ENCODE measurements at places on chromosomes 6 and 20. TPM values are rescaled to one million over a fixed set of nuclear protein-coding genes. Genes with fewer than 3 reads are reported as not detected.

DNA sequence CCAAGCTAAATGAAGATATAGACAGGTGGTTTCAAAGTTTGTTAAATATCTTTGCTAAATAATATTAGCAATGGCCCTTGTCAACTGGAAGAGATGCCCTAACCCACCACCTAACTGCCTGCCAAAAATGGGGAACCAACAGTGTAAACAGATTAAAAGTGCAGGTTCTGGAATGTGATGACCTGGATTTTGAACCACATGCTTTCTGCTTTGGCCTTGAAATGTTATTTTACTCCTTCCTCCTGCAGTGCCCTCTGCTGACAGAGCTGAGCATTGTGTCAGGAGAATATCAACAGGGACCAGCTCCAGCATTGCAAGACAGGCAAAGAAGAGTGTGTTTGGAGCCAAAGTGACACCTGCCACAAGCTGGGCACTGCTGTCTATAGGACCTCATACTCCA, 226.6 kb downstream of the MYLK4 start:
- no peak for DNase-seq

DNA sequence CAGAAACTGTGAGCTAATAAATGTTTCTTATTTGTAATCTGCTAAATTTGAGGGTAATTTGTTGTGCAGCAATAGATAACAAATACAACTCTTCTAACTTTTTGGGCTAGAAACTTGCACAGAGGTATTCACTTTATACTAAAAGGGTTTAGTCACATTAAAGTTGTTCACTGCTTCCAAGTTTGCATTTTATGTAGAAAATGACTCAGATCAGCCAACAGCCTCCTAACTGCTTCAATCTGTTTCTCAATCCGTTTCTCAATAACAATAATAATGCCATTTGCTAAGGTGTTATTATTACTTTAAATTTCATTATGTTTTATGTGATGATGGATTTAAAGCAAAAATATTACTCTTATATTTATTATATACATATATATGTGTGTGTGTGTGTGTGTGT, 213.9 kb downstream of the CENPW start:
- no peak for DNase-seq

- DNase-seq = no peak
These were observed 37.8 kb downstream of the HFE start for GRCh38 chr6:26124781-26125685.

Gene CLPSL1
- total RNA-seq = not detected

GRCh38 chr6:40148882-40149573, 214.8 kb upstream of the MOCS1 start:
- no peak for DNase-seq

- no peak for DNase-seq
These were observed 132.3 kb downstream of the UNC5CL start for GRCh38 chr6:40906759-40907158.

DNA sequence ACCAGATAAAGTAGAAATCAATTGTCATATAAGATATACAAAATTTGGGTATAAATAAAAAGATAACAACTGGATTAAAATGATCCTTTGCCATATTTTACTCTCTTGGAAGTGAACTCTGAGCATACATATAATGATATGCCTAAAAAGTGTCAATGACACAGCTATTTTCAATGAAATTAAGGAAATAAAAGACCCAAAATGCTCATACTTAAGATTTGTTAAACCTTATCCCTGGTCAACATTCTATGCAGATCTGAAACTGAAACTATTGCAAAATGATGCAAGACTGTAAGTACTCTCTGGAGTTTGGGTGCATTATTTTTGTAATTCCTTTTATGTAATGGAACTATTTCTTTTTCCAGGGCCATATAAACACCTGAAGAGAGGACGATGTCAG, 119.0 kb upstream of the SGK1 start:
- no peak for DNase-seq

Gene RFX6
- total RNA-seq = not detected

DNA sequence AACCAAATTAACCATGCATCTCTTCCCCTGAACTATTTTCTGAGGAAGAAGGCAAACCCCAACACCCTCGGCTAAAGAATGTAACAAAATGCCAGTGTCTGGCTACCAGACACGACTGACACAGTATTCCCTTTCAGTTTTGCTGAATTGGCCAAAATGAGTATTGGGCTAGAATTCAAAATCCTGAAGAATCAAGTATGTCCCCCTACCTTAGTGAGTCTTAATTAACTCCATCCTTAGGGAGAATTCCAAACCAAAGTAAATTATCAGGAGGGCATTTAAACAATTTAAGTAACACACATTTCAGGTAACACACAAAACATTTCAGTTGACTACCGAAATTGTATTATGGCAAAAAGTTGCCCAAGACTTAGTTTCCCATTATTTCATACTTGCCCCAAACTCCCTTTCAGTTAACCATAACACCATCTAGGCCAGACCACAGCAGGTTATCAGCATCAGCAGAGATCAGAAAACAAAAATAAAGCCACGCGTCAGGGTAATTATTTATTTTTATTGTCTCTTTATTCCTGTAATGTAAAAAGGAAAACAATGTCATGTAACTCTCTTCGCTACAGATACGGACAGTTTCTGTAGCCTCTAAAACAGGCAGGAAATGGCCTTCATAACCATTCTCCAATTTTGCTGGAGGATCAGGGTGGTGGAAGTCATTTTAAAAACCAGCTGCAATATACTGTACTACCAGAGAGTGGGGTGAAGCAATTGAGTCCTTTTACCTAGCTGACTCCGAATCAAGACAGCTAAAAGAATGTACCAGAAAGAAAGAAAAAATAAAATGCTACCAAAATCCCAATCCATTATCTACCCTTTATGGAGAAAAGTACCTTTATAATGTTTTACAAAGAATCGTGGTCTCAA, 1.9 kb downstream of the SNX5 start:
- no peak for DNase-seq

Gene BPIFB3
- not detected for total RNA-seq

- DNase-seq = no peak
These were observed 34.9 kb downstream of the SHLD1 start for GRCh38 chr20:5785146-5785545.

Gene PHF10
- total RNA-seq = 33.0 TPM

Gene ZC2HC1B
- total RNA-seq = not detected

Gene CDH26
- 1.8 TPM for total RNA-seq

GRCh38 chr6:14621518-14621917, 503.9 kb downstream of the CD83 start:
- DNase-seq = no peak

DNA sequence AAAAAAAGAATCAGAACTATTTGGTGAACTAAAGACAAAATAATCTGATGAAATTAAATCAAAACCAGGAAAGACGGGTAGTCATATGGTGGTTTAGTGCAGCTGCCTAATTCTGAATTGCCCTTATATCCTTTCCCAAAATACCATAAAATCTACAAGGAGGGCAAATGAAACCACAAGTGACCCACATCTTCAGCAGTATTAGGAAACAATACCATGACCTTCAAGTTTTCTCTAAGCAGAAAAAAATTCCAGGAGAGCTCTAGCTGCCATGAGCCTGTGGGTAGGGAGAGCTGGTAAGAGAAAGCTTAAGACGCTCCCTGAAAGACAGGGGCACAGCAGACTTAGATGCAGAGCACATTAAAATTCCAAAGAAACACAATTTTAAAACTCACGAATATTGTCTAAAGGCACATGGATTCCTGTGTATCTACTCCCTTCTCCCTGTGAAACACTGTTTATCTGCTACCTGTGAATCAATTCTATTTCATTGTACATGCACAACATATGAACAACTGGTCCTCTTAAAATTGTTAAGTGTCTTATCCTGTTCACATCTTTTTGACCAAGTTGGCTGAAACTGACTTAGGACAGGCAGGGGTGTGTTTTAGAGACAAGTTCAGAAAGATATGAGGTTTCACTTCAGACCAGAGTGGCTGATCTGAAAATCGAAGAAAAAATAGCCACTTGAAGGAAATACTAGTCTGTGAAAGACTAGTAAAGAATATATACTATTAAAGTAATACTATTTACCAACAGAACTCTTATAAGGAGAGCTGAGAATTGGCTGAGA, 153.6 kb upstream of the SHLD1 start:
- DNase-seq = no peak

DNA sequence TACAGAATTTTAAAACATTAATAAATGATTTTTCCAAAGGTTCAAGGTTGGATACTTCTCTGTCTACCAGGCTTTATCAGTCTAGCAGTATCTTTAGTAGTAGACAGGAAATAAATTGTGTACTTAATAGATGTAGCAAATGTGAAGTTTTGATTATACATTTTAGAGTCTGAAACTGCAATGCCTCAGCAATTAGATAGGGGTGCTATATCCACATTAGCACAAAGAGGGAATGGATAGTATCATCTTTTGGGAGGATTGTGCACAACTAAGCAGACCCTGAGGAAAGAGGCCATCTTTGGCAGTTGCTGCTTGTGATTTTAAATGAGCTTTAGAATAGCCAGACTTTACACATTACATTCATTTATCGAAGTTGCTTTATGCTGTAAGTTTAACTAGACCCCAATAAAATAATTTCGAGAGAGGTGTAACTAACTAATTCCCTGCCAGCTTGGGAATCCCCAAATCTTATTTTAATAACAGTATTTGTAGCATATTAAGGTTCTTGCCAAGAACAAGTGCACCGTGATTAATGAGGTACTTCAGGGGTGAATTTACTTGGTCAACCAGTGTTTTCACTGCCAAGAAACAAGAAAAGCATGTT, 2.8 kb downstream of the KCNQ5 start:
- no peak for DNase-seq

DNA sequence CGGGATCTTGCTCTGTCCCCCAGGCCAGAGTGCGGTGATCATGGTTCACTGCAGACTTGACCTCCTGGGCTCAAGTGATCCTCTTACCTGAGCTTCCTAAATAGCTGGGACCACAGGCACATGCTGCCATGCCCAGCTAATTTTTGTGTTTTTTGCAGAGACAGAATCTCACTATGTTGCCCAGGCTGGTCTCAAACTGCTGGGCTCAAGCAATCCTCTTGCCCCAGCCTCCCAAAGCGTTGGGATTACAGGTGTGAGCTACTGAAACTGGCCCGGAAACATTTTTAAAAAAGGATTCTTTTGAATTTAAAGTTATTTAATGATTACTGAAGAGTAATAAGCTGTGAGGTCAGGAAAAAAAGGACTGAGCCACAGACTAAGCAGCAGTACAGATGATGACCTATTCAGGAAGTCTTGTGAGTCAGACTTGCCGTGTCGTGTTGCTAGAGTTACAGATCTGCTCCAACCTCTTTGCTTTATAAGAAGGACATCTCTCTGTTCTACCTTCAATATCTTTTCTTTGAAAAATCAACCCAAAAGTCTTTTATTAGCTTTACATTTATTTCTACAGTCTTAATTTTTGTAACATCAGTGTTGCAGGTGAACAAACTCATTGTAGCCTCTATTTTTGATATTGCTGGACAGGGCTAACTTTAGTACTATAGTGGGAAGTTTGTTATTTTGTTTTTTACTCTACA, 108.7 kb downstream of the NCOA3 start:
- DNase-seq = peak; percentile 79

GRCh38 chr6:92887871-92888270, 531.5 kb downstream of the EPHA7 start:
- DNase-seq = no peak

GRCh38 chr6:154696661-154697060, 36.6 kb upstream of the SCAF8 start:
- no peak for DNase-seq

GRCh38 chr6:122553697-122554096, 56.5 kb upstream of the PKIB start:
- no peak for DNase-seq

Gene PGC
- total RNA-seq = not detected

Gene AKAP12
- total RNA-seq = not detected

Gene NKAIN4
- not detected for total RNA-seq

GRCh38 chr6:104686550-104687175, 173.1 kb downstream of the HACE1 start:
- no peak for DNase-seq

Gene MYBL2
- total RNA-seq = 62.0 TPM

DNA sequence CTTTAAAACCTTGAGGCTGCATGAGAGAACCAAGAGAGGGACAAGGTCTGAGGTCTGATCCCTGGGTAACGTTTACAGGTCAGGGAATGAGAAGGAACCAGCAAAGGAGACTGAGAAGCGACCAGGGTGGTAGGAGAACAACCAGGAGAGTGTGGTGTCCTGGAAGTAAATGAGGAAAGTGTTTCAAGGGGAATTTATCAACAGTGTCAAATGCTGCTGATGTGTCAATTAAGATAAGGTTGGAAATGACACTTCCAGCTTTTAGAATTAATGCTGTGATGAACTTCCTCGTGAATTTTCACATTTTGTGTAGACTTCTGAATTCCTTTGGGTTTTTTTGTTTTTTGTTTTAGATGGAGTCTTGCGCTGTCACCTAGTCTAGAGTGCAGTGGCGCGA, 83.7 kb downstream of the CNBD2 start:
- DNase-seq = no peak

GRCh38 chr6:153849072-153849779, 189.8 kb upstream of the OPRM1 start:
- DNase-seq = no peak

DNA sequence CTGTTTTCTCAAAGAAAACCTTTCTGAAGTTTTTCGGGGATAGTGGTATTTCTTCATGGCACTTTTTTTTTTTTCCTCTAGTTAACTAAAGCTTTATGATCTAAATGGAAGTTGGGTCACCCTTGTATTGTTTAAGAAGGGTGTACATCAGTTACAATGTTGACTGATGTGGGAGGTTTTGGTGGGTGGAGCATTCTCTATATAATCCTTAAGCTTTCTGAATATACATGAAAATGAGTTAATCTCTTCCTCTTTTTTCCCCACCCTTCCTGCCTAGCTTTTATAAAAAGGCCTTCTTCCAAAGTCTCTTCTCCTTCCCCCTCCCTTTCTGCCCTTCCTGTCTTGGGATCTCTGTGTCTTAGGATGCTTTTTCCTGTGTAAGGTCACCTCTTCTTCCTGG, 47.2 kb downstream of the DHX35 start:
- no peak for DNase-seq

GRCh38 chr6:111663692-111664564, 58.2 kb upstream of the TRAF3IP2 start:
- DNase-seq = no peak

Gene LRRC73
- 0.36 TPM for total RNA-seq

- no peak for DNase-seq
These were observed 7.7 kb upstream of the CD109 start for GRCh38 chr6:73688351-73688750.

- DNase-seq = no peak
These were observed 659 bp downstream of the SLC35F1 start for GRCh38 chr6:117907601-117908245.

All from natural killer cell treated with Interleukin-12 subunit alpha and Interleukin-12 subunit beta and Interleukin-15 and Interleukin-18, amount 100 ng/mL, for 72 hours (primary cell).